ENCODE measurements at places on chromosomes 1 and 21.

GRCh38 chr1:43991200-43991475 is 261 bp upstream of the CCDC24 start:
- DNase-seq, result no peak

DNA sequence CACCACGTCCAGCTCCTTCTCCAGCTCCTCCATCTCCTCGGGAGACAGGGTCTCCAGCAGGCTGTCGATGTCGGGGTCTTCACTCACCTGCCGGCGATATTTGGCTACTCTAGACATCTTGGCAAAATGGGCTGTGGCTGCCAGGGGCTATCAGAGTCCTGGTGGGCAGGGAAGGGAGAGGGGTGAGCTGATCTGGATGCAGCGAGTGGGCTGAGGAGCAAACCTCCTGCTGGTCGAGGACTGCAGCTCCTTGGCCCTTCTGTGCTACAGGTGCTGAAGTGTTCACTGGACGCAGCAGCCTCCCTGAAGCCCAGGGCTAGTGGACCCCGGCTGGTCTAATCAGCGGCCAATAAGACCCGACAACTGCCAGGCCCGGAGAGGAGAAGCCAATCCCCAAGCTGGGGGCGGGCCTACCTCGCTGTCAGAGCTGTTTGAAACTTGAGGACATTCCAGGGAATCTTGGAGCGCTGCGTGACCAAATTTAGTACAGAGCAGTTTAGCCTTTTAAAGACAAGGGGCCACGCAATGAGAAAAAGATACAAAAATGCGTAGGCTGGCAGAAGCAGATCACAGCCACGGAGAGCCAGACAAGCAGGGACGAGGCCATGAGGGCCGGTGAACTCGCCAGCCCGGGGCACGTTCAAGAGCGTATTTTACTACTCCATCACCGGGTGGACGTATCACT is at the start of gene LMOD1:
Gene LMOD1, minus strand, starts transcription at position 325 of the 685 bp plus-strand sequence. Its CDS starts 208 bp downstream, at position 117.
- peak; percentile 79 for DNase-seq

- DNase-seq, result no peak
Measured at GRCh38 chr1:220952961-220953643, 73.9 kb downstream of the HLX start.

GRCh38 chr1:245990315-245991022 is 516.6 kb downstream of the SMYD3 start:
- no peak for DNase-seq

- no peak for DNase-seq
Measured at GRCh38 chr21:33974513-33975468, 59.2 kb upstream of the ATP5PO start.

DNA sequence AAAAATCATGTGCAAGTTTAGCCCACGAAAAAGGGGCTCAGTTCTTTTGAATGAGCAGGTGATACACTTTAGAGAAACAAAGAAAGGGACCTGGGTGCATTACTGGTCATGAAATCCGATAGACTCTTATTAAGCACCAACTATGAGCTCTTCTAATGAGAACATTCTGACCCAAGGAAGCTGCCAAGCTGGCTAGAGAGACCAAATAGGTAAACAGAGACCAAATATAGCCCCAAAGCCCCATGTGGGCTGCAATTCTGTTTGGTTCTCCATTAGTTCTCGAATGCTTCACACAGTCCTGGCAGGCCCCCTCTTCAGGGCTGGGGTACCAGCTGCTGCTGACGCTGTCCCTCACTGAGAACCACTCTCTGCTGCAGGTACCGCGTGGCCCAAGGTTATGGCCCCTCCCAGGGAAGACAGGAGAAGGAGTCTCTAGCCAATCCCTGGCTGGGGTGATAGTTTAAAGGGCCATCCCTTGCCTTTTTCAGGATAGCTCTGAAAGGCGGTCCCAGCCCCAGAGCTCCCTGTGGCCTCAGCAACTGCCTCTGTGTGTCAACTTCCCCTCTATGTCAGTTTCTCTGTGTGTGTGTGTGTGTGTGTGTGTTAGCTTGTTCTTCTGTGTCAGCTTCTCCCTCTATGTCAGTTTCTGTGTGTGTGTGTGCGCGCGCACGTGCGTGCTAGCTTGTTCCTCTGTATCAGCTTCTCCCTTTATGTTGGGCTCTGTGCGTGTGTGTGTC is 7.1 kb upstream of the UBXN10 start:
- DNase-seq, result no peak

GRCh38 chr1:62753031-62753965 is 30.6 kb upstream of the ATG4C start:
- no peak for DNase-seq

DNA sequence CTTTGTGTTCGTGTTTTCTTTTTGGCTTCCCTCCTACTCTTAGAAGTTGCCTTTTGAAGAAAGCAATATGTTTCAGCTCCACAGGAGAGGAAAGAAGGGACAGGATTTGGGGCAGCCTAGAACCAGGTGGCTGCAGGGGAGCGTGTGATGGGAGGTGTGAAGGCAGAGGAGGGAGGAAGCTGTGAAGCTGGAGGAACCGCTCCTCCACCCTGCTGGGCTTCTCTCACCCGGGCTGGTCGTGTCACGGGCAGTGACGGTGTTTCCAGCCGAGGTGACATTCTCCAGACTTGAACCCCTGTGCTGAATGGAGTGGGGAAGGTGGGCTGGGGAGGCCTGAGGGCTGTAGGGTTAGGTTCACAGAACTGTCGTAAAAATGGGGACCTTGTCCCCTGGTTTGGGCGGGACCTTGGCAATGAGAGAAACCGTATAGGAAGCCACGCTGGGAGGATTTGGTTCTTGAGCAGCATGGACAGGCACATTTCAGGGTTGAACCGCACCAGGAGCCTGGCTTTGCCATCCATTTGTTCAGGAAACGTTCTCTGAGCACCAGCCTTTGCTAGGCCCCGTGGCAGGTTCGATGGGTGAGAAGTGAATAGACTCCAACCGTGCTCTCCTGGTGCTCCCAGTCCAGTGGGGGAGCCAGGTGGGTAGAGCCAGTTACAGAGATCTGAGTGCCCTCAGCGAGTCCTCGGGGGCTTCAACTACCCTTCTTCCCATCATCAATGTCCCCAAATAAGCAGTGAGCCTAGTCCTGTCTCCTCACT is 103.0 kb downstream of the PRDM2 start:
- DNase-seq, result no peak

DNA sequence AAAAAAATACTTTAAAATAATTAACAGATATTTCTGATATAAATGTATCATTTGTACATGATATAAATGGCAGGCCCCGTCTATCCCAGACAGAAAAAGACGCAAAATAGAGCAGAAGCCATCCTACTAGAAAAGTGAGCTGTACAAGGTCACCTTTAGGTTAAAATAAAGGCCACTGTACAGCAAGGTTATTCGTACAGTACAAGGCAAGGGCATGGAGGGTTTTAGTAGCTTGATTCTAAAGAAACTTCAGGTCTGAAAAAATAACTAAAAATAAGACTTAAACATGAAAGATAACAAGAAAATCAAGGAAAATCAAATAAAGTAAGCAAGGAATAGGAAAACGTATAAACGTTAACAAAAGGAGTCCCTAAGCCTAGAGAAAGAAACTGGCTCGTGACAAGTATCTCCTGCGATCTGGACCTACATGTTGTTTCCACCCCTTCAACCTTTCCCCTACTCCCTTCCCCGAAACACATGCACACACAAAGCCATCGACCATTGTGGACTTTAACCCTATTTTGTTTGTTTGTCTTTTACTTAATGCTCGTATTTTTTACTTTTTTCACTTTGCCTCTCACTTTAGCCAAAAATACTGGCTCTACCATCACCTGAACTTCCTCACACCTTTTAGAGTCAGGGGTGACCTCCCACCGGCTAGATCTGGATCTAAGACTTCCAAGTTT is 26.5 kb upstream of the SLC30A10 start:
- no peak for DNase-seq

GRCh38 chr1:175130649-175131045 is 61.9 kb downstream of the KIAA0040 start:
- no peak for DNase-seq

- no peak for DNase-seq
Measured at GRCh38 chr21:46252840-46253239, 24.3 kb upstream of the LSS start.

- DNase-seq, result no peak
Measured at GRCh38 chr1:116697548-116698243, 30.2 kb upstream of the IGSF3 start.

DNA sequence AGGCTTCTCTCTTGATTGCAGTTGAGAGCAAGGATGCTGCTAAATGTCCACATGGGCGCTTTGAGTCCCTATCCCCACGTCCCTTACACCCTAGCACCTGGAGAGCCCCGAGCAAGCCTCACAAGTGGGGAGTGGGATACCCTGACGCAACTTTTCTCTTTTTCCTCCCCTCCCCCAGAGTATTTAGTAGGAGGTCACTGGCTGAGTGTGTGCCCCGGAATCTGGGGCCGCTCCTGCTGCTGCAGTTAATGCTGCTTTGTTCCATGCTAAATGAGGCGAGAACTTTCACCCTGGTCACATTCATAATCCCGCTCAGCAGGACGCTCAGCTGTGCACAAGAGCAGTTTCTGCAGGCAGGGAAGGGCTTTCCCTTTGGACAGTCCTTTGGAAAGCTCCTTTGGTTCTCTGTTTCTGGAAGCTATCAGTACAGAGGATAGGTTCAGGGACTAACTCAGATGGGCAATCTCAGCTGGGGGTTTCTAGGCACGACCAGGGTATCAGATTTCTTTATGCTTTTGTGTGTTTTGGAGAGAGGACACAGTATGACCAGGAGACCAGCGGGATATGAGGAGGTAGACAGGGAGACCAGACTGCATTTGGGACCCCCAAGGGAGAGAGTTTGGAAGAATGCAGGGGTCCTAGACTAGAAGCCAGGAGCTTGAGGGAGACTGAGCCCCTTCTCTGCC is 75.9 kb downstream of the NOS1AP start:
- DNase-seq, result no peak

DNA sequence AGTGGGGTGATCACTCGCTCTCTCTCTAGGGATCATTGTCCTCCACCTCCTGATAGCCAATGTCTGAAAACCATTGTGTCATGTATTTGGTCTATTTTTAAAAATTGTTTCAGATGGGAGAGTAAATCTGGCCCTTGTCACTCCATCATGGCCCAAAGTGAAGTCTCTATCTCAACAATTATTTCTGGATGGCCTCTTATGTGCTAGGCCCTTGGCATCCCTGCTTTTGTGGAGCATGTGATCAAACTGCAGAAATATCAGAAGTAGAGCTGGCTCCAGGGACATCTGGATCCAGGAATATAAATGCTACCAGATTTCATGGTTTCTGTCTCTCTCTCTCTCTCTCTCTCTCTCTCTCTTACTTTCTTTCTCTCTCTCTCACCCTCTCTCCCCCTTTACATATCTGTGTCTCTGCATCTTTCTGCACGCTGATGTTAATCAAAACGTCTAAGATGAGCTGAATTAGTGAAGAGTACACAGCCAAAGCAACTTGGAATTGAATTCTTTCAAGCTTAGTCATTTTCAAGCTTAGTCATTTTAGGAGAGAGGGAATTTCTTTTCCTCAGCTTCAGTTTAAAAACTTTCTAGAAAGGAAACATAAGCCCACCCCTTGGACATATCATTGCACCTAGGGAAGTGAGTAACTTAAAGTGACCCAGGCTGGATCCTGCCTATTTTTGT is 47.4 kb upstream of the DOCK7 start:
- peak; percentile 41 for DNase-seq

GRCh38 chr21:45306453-45306831 is 18.7 kb upstream of the POFUT2 start:
- DNase-seq, result no peak

DNA sequence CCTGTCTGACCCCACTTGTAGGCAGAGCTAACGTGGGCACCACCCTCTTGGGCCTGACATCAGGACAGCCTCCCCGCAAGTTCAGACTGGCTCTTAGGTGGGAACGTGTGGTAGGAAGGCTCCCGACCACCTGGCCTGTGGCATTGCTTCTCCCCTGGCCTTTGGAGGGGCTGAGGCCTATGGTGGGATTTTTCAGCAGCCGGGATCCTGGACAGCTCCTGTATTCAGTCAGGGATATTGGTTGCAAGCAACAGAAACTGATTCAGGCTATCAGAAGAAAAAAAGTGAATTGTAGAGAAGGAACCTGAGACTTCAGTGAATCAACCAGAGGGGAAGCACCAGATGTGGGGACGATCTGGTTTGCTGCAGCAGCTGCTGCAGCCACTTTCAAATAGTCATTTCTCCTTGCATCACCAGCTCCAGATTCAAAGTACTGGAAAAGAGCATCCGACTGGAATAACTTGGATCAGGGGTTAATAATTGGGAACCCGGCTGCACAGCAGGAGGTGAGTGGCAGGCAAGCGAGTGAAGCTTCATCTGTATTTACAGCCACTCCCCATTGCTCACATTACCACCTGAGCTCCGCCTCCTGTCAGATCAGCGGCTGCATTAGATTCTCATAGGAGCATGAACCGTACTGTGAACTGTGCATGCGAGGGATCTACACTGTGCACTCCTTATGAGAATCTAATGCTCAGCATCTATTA is 5.9 kb downstream of the RNF186 start:
- DNase-seq, result no peak

DNA sequence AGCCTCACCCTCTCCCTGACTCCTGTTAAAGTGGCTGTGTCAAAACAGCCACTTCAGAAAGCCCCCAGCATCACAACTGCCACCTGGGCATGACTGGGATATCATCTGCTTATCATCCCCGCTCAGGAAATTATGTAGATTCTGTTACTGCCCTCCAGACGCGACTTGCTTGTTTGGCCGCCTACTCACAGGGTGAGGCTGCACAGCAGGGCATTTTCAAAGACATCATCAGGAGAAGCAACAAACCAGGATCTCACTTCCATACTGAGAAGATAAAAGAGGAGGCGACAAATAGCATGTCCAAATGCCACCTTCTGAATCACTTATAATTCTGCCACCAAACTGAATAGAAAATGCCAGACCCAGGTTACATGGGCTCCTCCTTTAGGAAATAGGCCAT is 94.8 kb downstream of the MIS18A start:
- DNase-seq, result no peak

- DNase-seq, result no peak
Measured at GRCh38 chr1:42841010-42841409, 5.4 kb upstream of the ZNF691 start.

GRCh38 chr1:151512801-151513625 is 1.8 kb downstream of the CGN start:
- no peak for DNase-seq

GRCh38 chr1:89546082-89546889 is 21.7 kb downstream of the LRRC8B start:
- no peak for DNase-seq

DNA sequence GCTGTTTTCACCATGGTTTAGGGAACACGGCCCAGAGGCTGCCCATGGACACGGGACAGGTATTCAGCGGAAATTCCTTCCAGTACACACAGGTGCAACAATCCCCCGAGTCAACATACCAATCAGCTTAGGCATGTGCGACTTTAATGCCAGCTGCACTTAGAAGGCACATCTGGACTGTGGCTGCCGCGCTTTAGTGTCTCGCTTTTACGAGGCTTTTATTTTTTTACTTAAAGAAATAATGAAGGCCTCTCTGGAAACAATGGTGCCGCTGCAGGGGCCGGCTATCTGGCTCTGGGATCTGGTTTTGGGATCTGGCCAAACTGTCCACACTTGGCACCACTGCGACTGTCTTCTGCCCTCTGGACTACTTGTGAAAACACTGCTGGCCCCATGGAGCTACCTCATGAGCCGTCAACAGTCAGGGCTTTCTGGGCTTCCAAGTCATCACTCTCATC is 55.5 kb downstream of the SLC66A1 start:
- no peak for DNase-seq

Measured in AG09309 (cell line).